ENCODE measurements at places on chromosomes 11 and 22.
A peak's percentile ranks its signal among the peaks of the same experiment; 100 is the strongest.

- DNase-seq: no peak
Measured at GRCh38 chr22:45880716-45881523, 96.0 kb downstream of the WNT7B start.

GRCh38 chr11:11428714-11429113 lies 75.7 kb upstream of the CSNK2A3 start:
- DNase-seq: no peak

DNA sequence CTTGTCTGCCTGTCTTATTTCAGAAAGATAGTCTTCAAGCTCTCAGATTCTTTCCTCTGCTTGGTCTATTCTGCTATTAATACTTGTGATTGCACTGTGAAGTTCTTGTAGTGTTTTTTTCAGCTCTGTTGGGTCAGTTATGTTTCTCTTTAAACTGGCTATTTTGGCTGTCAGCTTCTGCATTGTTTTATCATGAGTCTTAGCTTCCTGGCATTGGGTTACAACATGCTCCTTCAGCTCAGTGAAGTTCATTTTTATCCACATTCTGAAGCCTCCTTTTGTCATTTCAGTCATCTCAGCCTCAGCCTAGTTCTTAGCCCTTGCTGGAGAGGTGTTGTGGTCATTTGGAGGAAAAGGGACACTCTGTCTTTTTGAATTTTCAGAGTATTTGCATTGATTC lies 15.5 kb upstream of the DEPDC7 start:
- DNase-seq: no peak

- DNase-seq: no peak
Measured at GRCh38 chr22:46104881-46105493, 45.3 kb upstream of the PPARA start.

- DNase-seq: no peak
Measured at GRCh38 chr22:33350961-33351360, 292.8 kb upstream of the SYN3 start.

DNA sequence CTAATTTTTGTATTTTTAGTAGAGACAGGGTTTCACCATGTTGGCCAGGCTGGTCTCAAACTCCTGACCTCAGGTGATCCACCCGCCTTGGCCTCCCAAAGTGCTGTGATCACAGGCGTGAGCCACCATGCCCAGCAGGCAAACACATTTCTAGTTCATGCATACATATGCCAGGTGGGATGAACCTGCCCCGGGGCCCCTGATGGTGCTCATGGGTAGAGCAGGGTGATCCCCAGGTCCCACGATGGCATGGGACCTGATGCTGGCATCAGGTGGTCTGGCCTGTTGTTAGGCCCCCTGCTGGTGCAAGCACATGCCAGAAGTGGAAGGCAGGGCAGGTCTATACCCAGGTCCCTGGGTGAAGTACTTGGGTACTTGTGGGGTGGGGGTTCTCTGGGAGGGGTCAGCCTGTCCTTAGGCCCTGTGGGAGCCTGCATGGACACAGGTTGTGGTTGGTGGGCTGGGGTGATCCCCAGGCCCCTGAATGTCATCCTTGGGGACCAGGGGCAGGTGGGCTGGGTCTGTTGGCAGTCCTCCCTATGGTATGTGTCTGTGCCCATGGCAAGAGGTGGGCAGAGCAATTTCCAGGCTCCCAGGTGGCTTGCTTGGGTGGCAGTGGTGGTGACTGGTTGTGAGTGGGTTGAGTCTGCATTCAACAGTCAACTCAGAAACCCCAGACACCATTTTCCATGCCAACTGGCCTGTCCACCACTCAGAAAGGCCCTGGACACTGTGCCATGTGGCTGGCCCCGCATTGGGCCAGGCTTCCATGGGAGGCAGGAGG lies 9.6 kb upstream of the RGL4 start:
- DNase-seq: no peak

- DNase-seq: no peak
Measured at GRCh38 chr22:22988785-22989184, 81.5 kb upstream of the GNAZ start.

GRCh38 chr11:2650343-2650867 lies 49.4 kb downstream of the KCNQ1OT1 start:
- DNase-seq: no peak

- DNase-seq: no peak
Measured at GRCh38 chr11:1742371-1742770, 8.0 kb downstream of the IFITM10 start.

DNA sequence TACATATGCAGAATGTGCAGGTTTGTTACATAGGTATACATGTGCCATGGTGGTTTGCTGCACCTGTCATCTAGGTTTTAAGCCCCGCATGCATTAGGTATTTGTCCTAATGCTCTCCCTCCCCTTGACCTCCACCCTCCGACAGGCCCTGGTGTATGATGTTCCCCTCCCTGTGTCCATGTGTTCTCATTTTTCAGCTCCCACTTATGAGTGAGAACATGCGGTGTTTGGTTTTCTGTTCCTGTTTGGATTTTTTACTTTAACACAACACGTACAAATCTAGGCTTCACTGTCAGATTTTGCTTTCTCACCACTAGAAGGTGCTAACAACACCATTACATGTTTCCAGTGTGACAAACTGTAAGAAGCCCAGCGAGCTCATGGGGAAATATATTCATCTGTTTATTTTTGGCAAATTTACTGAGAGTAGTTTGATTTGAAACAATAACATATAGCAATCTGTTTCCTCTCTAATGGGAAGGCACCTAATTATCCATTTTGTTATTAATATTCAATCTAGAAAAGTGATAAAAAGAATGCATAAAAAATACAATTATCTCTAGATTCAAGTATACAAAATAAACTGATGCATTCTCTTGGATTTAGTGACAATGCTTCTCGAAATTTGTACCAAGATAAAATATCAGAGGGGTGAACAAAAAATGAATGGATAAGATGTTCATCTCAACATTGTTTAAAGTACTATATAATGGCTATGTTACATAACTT lies 23.2 kb upstream of the BIRC3 start:
- DNase-seq: peak; percentile 85

DNA sequence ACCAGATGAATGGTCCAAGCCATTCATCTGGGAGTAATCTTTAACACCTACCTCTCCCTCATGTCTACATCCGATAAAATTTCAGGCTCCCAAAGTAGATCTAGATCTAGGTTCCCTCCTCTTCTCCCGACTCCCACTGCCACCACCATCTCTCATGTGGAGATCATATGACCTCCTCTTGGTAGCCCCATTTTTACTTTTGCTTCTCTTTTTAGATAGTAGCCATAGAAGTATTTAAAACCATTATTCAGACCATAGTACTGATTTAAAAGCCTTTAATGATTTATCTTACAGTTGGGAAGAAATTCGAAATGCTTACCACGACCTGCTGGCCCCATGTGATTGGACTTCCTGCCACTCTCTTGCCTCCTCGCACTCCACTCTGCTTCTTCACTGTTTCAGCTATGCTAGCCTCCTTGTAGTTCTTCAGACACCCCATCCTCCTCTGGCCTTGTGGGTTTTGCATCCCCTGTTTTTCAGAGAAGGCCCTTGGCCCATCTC lies 98.5 kb downstream of the RASSF10 start:
- no peak for DNase-seq

GRCh38 chr11:27348340-27348873 lies 14.6 kb downstream of the CCDC34 start:
- DNase-seq: no peak

DNA sequence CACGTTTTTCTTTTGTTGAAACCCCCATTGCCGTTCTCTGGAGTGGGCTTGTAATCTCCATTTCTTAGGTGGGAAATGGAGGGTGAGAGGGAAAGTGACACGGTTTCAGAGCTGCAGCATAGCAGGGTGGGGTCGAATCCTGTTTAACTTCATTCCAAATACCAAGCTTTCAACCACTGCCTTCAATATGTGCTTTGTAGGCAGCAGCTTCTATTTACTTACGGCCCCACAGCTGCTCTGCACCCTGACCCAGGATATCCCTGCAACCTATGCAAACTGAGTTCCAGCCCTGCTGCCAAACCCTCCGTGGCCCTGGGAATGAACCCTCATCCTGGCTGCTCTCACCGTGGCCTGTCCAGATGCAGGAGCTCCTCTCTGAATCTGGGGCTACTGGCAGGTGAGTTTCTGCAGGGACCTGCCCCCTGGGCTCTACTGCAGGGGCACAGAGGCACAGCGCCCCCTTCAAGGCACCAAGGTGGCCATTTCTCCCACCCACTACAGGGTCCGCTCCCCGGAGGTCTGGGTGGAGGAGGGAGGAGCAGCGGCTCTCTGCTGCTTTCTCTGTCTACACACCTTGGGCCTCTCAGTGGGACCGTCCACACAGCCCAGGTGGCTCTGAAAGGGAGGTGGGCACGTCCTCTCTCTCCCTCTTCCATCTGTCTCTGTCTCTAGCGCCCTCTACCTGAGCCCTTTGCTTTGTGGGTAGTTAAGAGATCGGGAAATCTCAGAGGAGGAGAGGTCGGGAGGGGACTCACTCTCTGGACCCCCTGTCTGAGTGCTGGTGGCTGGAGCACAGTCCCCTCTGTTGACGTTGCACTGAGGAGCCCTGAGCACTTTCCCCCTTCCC lies 279.1 kb downstream of the BRD1 start:
- no peak for DNase-seq

DNA sequence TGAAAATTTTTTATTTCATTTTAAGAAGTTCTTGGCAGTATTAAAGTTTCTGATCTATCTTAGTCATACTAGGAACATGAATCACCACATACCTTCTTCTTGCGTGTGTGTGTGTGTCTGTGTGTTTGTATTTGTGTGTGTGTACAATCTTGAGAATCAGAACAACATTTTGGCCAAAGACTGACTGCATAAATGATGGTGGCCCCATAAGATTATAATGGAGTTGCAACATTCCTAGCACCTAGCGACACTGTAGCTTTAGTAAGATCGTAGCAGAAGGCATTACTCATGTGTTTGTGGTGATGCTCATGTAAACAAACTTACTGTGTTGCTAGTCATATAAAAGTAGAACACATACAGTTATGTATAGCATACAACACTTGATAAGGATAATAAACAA lies 205.4 kb downstream of the FAM76B start:
- DNase-seq: no peak

GRCh38 chr11:120581313-120581712 lies 69.8 kb downstream of the GRIK4 start:
- no peak for DNase-seq

DNA sequence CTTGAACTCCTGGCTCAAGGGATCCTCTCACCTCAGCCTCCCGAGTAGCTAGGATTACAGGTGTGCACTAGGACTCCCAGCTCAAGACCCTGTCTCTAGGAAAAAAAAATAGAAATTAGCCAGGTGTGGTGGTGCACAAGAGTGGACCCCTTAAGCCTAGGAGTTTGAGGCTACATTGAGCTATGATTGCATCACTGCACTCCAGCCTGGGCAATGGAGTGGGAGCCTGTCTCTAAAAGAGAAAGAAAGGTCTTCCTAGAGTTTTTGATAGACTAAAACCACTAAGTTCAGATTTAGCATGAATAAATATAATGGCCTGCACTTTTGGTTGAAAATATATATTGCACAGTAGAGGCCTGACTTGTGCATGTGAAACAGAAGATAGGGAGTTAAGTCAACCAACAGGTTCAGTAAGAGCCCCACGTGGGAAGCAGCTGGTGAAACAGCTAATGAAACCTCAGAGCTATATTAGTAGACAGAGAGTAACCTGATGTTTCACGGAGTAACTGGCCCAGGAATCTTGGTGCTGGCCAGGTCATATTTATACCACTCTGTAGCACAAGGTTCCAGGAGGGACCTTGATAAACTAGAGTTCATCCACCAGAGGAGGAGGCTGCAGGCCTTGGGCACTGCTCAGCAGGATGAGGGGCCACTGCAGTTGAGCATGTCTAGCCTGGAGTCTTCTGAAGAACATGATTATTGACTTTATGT lies 4.6 kb upstream of the MICAL3 start:
- DNase-seq: no peak

- peak; percentile 10 for DNase-seq
Measured at GRCh38 chr22:43777286-43777685, 34.8 kb downstream of the EFCAB6 start.

- no peak for DNase-seq
Measured at GRCh38 chr11:17791144-17791543, 56.6 kb downstream of the KCNC1 start.

- DNase-seq: no peak
Measured at GRCh38 chr11:10407055-10407454, 48.0 kb upstream of the AMPD3 start.

DNA sequence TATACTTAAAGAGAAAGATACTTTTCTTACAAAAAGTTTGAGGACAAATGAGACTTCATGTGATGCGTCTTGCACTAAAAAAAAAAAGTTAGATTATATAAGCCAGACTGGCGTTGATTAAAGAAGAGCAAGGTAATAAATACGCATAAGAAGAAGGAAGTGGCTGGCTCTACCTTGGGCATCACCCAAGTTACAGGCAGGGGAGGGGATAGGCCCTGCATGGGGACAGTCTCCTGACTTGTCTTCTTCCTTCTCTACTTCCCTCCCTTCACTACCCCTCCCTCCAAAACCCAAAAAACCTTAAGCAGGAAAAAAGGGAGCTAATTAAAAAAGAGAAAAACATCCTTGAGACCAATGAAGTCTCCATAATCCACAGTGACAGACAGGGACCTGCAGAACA lies 22.3 kb upstream of the TMA7B start:
- DNase-seq: peak; percentile 52

- no peak for DNase-seq
Measured at GRCh38 chr11:64788321-64789215, 10.2 kb upstream of the SF1 start.

DNA sequence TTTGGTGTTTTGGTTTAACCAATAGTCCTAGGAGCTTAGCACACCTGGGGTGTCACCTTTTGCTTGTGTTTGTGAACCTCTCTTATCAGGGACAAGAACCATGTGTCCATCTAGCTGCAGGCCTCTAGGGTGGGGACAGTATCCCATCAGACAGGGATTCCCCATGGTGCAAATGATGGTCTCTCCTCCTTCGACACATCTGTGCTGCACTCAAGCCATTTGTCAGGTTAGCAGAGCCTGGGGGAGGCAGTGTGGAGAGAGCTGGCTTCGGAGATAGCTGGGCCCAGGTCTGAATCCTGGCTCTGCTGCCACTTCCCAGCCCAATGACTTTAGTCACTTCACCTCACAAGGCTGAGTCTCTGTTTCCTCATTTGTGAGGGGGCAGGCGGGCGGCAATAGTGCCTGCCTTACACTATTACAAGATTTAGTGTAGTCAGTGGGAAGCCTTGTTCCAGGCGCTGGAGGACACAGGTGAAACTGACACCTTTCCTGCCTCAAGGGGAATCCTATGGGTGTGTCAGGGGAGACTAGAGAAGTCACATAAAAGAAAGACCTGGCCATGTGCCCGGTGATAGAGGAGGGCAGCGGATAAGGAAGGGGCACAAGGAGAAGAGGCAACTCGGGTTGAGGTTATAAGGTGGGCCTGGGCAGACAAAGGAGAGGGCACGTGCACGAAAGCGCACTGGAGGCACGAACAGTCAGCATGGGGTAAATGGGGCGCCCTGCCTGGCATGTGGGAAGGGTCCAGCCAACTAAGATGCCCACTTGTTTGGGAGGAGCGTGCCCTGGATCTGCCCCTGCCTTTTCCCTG lies 12.6 kb downstream of the KLHL35 start:
- DNase-seq: no peak

- peak; percentile 28 for DNase-seq
Measured at GRCh38 chr11:8959546-8960166, 4.6 kb downstream of the TMEM9B start.

DNA sequence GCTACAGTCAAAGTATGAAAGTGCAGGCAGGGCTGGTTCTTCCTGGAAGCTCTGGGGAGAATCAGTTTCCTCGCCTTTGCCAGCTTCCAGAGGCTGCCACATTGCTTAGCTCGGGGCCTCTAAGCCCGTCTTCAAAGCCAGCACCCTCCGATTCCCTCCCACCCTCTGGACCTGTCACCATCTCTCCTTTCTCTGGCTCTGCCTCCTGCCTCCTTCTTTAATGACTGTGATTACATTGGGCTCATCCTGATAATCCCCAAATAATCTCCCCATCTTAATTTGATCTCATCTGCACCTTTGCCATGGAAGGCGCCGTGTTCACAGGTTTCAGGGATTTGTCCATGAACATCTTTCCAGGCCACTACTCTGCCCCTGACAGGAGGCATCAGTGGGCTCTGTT lies 42.5 kb downstream of the MCM5 start:
- no peak for DNase-seq

Data from thymus (tissue), 14 donors.